ENCODE measurements at places on chromosomes 1 and 21. TPM values are rescaled to one million over a fixed set of nuclear protein-coding genes. Genes with fewer than 3 reads are reported as not detected.

The RIIAD1 gene
- 9.3 TPM for polyA plus RNA-seq

GRCh38 chr1:160951443-160952128 is 3.0 kb downstream of the ITLN2 start:
- peak; percentile 45 for DNase-seq

- no peak for DNase-seq
These were observed 139.4 kb downstream of the EDEM3 start for GRCh38 chr1:184615301-184615700.

DNA sequence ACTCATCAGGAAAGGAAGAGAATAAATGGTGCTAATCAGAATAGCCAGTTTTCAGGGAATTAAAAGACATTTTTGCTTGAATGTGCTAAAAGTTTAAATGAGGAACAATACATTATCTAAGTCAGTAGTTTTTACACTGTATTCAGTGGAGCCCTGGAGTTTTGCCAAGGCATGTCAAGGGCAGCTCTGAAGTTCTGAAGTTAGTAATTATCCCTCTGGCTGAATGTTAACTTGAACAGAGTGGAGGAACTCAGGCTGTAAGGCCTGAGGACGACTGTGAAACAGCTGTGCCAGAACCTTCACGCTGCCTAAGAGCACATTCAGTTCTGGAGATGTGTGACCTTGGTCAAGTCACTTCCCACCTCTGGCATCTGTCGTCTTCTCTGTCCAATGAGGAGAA is 68.1 kb downstream of the EDEM3 start:
- peak; percentile 37 for DNase-seq

The OR2G6 gene
- not detected for polyA plus RNA-seq

The TRAF3IP3 gene
- 6.0 TPM for polyA plus RNA-seq

The ADAMTSL4 gene
- 36.4 TPM for polyA plus RNA-seq

GRCh38 chr1:205636732-205637131 is 4.9 kb upstream of the ELK4 start:
- DNase-seq: no peak

- DNase-seq: no peak
These were observed 21.4 kb upstream of the LRRC38 start for GRCh38 chr1:13535227-13535626.

- DNase-seq: peak; percentile 45
These were observed 83.2 kb downstream of the CAMK2N1 start for GRCh38 chr1:20402585-20403422.

DNA sequence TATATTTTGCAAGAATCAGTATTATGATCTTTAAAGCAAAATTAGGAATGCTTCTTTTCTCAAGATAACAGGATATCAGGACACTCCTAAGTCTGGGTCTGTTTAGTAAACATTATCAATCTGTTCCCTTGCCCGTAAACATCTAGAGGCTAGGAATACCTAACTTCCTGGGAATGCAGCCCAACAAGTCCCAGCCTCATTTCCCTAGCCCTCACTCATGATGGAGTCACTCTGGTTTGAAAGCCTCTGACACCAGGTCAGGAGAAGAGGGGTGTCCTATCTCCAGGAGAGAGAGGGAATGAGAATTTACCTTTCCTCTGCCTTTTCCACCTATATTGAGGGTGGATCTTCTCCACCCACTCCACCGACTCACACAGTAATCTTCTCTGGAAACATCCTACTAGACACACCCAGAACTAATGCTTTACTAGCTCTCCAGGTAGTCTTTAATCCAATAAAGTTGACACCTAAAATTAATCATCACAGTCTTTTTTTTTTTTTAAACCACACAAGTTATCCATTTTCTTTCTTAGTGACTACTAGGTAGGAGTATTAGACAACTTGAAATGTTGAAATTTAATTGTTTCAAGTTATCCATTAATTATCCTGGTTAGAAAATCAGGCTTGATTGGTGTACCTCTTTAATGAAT is 659.3 kb downstream of the USP25 start:
- no peak for DNase-seq

DNA sequence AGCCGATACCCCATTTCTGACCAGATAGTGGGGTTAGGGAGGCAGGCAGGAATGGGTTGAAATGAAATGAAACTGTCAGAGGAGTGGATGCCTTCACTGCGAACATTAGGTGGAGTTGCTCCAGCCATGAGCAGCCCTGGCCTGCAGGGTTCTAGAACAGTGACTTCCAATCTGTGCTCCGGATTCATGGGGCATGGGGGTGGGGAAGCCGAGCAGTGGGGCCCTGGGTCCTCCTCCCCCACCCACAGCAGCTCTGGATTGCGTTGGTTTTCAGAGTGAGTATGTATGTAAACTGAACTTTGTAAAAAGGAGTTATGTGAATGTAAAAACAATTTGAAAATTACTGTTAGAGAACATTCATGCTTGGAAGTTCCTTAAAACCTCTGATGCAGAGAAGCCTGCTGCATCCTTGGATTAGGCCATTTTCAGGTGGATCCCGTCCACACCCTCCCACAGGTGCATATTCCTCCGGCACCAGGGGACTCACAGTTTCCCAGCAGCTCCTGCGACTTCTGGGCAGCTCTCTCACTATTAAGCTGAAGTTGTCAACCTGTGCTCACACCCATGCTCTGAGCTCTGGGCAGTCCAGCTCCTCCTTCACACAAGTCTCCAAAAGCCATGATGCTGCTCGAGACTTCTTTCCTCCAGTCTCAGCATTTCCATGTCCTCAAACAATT is 54.4 kb upstream of the EDN2 start:
- no peak for DNase-seq

The OLFML2B gene
- 3.0 TPM for polyA plus RNA-seq

The F3 gene
- polyA plus RNA-seq: 307 TPM

GRCh38 chr1:200938955-200939354 is 44.3 kb downstream of the INAVA start:
- no peak for DNase-seq
